ENCODE measurements at places on chromosomes 2 and 18.

DNA sequence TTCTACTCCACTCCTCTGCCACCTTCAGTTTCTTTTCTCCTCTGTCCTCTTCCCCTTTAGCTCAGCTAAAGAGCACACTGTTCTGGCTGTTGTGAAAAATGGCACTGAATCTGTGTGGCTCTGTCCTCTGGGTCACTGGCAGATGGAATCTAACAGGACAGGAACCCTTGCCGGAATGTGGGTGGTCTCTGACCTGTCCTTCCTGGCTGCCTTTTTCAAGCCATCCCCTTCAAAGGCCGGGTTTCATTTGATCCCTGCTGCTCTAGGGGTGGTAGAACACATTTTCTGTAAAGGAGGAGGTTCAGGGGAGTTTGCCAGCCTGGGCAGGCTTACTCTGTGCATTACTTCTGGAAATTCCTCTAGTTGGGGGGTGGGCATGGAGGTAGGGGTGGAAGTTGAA is 29.9 kb downstream of the MTCL1 start:
- DNase-seq = no peak

DNA sequence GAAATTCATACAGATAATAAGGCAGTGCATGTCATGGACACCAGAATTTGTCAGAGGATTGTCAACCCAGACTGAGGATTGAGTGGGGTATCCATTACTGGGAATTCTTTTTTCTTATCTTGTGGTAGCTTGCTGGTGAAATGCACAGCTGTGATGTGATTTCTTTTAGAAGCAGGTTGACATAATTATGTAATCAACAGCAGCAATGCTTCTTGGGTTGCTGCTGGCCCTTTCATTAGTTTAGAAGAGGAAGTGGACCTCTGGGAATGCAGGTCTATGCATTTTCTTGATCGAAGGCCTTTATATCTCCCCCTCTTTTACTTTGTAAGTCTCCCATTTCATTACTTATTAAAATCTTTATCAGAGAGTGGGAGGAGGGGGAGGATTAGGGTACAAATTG is 319.9 kb downstream of the AGPS start:
- DNase-seq = no peak

DNA sequence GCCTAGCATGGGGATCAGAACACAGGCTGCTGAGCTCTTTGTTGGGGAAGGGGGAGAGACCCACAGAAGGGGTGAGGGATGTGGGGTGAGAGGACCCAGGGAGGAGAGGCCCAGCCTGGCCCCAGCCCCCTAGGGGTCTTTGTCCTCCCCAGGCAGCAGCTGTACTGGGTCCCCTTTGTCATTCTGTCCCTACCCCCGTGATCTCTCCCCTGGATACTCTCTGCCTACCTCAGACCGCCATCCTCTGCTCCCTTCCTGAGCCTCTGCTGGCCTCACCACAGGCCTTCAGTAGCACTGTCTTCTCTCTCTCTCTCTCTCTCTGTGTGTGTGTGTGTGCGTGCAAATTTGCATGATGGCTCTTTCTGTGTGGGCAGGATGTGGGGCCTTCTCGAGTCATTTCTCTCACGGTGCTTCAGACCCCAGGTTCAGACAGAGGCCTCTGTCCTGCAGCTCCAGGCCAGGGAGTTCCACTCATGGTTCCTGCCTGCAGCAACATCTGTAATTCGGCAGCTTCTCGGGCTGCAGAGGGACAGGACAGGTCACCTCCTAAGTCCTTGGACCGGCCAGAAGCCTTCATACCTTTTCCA is 1.4 kb downstream of the PSD4 start:
- peak; percentile 46 for DNase-seq

DNA sequence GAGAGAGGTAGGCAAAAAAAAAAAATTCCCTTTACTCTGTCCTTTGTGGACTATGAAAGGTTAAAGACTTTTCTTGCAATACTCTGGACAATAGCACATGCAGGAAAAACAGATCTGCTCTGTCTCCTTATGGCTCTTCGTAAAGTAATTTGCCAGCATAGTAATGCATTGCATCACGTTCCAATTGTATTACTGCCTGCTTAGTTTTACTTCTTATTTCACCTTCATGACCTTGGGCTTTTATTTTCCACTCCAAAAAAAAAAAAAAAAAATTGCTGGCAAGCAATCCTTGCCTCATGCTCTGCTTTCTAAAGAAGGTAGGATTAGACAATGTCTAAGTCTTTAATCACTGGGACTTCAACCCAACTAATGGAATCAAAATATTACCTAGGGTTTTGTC is 1802.7 kb downstream of the SUCLG1 start:
- DNase-seq = no peak

DNA sequence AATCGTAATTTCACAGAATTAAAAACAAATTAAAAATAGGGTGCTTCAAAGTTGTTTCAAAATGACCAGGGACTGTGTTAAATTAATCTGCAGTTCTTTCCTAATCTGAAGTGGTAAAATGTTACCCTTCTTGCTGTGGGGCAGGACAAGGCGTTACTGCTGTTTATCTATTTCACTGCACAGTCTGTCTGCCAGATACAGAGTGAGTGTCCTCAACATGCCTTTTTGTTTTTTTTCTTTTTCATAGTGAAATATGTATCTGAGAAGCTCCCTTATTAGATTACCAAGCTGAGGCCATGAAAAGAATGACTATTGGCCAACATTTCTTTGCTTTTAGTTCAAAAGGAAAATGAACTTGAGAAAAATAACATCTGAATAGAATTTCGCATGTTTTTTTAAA is 38.0 kb downstream of the KCTD1 start:
- DNase-seq = no peak
